ENCODE measurements at places on chromosomes 2 and 18.

GRCh38 chr2:2243666-2244065 is 87.4 kb downstream of the MYT1L start:
- DNase-seq = no peak

DNA sequence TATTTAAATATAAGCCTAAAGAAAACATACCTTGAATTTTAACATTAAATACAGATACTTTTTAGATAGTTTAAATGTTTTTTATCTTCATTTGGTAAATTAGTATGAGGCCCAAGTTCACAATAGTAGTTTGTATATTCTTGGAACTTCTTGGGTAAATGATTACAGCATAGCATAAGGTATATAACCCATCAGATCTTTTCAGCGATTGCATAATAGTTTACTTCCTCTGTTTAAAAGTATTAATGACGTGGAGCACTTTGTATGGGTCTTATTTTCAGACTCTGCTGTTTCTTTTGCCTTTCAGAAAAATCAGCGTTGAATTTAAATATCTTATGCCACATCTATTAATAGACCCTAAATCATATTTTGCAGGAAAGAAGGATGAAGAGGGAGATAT is 60.2 kb downstream of the CHRNA1 start:
- DNase-seq = no peak

GRCh38 chr2:54523324-54523959 is 67.3 kb downstream of the SPTBN1 start:
- DNase-seq = no peak

DNA sequence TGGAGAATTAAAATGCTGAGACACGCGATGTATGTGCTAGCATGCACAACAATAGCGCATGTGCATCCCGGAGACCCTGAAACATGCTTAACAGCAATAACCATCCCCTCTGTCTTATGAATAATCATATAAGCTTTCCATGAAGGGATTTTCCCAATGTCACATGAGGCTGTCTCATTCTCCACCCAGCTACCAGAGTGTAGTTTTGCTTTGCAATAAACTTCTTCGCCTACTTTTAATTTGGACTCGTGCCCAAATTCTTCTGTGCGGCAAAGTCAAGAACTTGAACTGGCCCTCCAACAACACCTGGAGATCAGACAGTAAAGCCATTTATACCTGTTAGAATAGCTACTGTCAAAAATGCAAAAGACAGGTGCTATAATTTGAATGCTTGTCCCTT is 15.5 kb downstream of the LYG1 start:
- no peak for DNase-seq

DNA sequence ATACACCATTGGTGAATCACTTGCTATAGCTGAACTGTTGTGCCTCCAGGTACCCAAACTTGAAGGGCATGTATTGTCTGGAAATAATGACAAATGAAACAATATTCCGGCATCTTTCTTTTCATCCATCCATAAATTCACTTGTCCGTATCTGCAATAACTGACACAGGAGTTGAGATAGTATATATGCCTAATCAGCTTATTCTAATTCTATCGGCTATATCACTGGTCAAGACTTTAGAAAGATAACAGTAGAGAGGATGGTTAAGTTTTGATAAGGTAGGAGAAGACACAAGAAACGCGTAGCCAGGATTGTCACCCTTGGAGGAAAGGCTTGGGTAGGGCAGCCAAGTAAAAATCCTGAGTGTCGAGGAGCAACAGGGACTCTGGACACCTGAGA is 1634.6 kb upstream of the CELF4 start:
- DNase-seq = no peak

DNA sequence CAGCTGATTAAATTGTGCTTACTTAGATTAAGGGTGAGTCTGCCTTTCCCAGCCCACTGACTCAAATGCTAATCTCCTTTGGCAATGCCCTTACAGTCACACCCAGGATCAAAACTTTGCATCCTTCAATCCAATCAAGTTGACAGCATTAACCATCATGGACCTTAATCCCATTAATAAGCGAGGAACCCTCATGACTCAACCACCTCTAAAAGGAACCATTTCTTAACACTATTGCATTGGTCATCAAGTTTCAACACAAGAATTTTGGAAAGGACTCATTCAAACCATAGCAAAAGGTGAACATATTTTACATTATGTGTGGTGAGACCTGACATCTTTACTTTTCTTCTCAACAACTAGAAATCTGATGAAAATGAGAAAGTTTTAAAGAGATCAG is 187.0 kb downstream of the OSR1 start:
- no peak for DNase-seq

GRCh38 chr18:34297287-34297686 is 72.6 kb upstream of the NOL4 start:
- no peak for DNase-seq

DNA sequence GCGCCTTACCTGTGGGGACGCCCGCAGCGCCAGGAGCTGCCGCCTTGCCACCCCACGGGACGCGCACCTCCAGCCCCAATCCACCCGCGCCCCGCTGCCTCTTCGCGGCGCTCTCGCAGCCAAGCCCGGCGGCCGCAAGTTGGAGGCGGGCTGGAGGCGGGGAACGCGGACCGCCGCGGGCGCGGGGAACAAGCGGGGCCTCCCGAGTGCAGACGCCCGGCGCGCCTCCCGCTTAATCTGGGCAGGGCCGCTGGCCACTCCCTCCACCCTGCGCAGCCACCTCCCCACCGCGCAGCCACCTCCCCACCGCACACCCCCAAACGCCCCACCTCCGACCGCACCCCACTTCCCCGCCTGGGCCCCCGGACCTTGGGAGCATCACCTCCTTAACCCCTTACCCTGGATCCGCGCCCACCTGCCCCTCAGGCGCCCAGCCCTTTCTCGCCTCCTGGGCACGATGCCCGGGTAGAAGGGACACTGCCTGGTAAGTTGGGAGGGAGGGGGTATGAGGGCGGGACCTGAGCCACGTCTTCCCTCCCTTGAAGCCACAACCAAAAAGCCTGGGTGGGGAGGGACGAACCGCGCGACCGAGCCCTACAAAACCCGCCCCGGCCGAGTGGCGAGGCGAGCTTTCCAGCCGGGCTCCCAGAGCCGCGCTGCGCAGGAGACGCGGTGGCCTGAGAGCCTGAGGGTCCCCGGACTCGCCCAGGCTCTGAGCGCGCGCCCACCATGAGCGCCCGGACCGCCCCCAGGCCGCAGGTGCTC is at the start of the genes COL4A3 and COL4A4:
COL4A3 (plus strand) TSS at position 627 of the 765 bp plus-strand sequence; CDS start at position 730, 103 bp downstream.
COL4A4 (minus strand) TSS at position 208 of the 765 bp plus-strand sequence. CDS start 16,722 bp downstream, outside the sequence.
- DNase-seq = peak; percentile 43
